ENCODE measurements at places on chromosomes 4 and X.

DNA sequence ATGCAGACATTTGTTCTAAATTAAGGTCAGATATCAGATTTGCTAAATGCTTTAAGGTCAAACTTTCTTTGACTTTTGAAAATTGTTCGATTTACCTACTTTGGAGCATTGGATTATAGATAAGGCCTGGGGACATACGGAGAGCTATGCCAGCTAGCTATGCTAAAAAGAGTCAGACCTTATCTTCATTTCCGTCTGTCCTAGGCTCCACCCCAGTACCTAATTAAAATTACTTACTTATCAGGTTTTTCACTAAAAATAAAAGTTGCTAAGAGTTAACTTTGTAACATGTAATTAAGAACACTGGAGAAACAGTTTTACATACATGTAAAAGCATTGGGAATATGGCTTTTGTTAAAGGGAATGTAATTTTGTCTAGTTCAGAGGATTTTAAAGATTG, 7.1 kb upstream of the TMEM35A start:
- DNase-seq, result no peak

DNA sequence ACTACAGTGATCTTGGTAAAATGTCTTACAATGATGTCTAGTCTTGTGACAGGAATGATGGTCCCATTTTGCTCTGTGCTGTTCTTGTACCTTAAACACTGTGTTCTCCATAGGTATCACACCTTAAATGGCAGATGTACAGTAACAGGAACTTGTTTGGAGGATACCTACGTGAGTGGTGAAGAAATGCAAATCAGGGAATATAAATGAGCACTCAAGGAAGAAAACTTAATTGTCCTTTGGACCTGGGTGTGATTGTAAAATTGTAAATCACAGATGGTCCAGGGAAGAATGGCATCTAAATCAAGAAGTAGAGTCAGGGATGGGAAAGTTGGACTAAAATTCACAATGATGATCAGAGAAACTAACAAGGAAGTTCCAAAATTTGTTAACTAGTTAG, 12.7 kb downstream of the HPGDS start:
- no peak for DNase-seq

DNA sequence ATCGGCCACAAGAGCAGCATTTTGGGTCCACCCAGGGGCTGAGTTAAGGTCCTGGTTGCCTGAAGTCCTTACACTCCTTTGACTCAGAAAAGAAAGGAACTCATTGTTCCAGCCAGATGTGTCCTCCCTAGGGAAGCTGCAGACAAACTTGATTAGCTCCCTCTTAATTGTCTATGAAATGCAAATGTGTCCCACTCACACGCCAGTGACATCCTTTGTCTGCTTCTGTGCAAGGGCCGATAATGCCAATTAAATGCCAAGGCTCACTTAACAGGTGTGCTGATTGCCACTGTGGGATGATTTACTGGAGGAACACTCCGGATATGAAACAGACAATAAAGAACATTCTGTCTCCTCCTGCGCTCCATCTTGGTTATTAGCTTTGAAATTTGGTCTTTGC, 332.9 kb upstream of the CPEB2 start:
- DNase-seq, result no peak

GRCh38 chrX:4314586-4314985, 601.1 kb upstream of the PRKX start:
- no peak for DNase-seq

DNA sequence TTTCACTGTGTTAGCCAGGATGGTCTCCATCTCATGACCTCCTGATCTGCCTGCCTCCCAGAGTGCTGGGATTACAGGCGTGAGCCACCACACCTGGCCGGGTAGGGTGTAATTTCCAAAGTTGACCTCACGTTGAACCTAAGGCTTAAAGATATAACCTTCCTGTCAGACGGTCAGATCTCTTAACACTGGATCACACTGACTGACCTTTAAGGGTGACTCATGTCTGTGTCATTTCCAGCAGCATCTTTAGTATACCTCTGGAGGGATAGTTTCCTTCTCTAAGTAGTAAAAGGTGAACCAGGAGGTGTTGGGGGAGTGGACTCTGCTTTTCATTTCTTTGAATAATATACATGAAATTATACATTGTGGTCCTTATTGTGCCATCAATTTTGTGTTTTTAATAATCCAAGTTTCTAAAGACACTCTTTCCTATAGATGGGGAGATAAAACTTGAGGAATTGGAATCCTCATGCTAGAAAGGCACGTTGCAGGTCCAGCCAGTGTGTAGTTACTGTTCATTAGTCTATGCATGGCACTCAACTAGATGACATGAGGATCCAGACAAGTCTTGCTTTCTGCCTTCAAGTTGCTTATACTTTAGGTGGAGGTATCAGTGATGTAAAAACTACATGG, 45.7 kb downstream of the ARHGAP10 start:
- no peak for DNase-seq

DNA sequence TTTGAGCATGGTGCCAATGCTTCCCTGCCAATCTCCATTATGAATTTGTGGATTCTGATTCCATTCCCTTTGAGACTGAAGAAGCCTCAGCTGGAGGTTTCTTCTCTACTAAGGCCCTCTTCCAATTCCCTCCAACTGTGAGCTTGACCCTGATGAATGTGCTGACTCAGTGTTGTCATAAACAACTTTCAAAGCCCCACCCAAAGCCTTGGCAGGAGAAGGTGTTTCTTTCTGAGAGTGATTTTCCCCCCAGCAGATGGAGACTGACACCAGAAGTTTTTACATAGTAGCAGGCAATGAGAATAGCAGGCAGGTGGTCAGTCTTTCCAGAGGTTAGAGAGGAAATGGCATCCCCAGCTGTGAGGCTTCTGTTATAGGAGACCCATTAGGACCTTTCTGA, 53.1 kb downstream of the OCRL start:
- no peak for DNase-seq

- no peak for DNase-seq
These were observed 83.1 kb upstream of the GYPA start for GRCh38 chr4:144223661-144224060.

DNA sequence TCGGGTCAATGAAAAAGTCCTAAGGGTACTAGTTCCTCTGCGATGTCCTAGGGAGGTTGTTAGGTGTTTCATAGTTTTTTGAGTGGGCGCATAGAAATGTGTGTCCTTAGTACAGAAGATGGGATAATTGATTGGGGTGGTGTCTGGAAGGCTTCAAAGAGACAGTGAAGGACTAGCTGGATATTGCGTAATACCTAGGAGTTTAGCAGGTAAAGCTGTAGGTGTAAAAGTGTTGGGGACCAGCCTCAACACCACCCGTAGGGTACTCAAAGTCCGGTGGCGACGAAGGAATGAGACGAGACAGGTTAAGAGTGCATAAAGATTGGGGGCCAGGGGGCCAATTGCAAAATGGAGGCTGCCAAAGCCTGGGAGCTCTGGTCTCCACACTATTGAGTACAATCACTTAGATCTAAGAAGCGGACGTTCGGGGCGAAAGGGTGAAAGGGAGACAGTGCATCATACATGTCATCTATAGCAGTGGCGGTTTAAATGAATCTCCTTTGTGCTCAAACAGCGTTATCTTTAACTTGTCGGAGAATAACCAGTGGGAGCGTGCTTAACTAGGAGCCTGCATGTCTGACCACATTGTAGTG, 1.0 kb downstream of the TRMT44 start:
- no peak for DNase-seq

- no peak for DNase-seq
These were observed 319.3 kb upstream of the PPARGC1A start for GRCh38 chr4:24209131-24209530.

GRCh38 chrX:40460926-40461325, 119.8 kb upstream of the ATP6AP2 start:
- no peak for DNase-seq

- no peak for DNase-seq
These were observed 23.8 kb downstream of the SHROOM3 start for GRCh38 chr4:76458825-76459224.

DNA sequence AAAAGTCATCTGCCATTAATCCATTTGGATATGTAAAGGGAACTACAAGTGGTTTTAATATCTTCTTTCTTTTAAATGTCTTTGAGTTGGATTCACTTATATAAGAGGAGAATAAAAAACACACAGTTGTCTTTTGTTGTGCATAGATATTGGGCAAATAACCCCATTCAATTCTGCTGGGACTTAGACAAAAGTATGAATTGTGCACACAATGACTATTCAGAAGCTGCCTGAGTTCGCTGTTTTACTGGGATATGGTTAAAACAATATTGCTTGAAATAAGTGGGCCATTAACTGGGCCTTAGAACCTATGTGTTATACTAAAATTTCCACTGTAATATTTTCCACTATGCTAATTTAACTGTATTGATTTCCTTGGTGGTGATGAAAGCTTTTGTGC, 71.7 kb downstream of the PCYT1B start:
- no peak for DNase-seq

DNA sequence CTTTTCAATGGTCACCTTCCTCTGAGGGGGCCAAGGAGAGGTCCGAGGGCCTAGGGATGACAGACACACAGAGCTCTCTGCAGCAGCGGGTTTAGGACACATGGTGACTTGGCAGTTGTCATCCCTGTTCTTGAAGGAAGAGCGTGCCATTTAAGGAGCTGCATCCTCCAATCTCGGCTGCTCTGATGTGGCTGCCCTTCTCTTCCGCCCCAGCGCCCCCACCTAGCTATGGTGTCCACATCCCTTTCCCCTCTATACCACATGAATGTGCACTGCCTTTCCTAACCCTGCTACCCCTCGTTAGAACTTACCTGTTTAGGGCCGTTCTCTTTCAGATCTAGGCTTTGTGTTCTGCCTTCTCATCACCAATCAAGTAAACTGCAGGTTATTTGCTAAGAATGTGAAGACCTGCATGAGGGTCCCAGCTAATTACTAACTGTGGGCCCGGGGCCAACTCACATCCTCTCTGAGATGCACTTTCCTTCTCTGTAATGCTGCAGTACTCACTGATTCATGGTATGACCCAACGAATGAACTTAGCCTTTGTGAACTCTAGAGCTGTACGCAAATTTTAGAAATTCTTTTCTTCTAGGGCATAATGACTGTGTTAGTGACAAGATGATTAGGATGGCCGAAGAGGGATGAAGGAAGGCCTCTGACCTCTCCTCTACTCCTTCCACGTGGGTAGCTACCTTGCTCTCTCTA, 38.2 kb downstream of the CHST7 start:
- DNase-seq, result no peak

DNA sequence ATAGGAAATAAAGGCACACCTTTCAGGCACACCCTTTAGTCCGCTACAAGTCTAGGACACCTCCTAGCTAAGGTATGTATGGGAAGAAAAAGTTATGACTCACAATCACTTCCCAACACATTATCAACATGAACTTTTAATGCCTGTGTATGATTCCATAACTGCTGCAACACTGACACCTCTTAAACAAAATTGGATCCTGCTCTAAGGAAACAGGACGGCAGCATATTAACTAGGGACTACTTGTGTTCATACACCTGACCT, 2.4 kb upstream of the PPP3CA start:
- no peak for DNase-seq

DNA sequence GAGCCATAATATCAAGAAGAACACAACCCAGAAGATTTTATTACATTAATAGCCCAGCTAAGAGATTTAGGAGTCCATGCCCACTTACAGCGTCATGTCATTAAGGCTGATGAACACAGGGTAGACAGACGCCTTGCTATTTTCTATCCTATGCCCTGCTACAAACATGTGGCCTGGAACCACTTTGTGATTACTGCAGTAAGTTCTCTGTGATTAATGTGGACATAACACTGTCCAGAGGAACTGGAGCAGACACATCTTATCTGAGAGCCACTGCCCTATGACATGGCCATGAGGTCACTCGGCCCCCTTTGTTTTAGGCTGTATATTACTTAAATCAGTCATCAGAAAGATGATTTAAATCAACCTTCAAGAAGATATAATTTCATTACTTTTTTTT, 211.7 kb downstream of the MAML3 start:
- no peak for DNase-seq

DNA sequence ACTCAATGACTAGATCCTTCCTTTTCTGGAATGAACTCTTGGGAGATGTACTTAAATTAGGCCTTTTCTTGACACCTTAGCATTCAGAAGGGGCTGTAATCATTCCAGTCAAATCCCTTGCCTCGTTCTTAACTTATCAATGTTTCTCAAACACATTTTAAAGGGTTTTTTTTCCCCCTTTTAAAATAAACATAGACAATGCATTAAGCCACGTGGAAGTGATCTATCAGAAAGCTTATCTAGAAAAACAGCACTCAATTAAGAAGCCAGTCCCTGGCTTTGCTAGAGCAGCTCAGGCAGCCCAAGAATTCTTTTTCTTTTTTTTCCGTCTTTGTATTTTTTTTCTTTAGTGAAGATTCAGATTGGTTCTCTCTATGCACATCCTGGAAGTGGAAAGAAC, 118.2 kb downstream of the PCDH7 start:
- DNase-seq, result no peak

- DNase-seq, result no peak
These were observed 119.1 kb downstream of the TGIF2LX start for GRCh38 chrX:90040807-90041206.

- no peak for DNase-seq
These were observed 280.5 kb downstream of the TLL1 start for GRCh38 chr4:166153548-166153947.

DNA sequence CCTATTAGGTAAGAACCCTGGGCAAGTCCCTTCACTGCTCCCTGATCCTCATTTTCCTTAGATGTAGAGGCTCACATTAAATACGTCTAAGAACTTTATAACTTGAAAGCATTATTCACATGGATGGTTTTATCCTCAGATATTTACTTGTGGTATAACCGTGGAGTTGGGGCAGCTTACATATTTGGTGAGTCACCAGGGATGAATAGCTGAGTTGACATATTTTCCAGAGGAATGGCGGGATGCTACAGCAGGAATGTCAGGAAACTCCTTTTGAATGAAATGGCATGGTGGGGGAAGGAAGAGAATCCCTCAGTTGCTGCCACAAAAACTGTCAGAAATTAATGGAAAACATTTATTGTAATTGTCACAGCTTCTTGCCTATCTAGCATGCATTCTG, 165.3 kb upstream of the RPS6KA3 start:
- DNase-seq, result no peak

DNA sequence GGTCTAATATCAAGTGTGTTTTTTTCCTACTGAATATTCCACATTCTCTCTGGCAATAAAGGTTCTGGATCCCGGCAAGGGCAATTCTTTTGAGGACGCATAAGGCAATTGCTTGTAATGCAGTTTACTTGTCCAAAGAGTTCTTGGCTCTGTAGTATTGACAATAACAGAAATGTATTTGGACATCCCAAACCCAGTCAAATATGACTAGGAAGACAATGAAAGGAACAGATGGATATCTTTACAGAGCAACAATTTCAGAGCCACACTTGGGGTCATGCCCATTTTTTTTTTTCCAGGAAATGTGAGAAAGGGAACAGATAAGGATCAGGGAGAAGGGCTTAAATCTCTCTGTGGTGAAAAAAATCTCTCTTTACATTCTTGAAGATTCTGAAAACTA, 12.2 kb downstream of the GK2 start:
- no peak for DNase-seq
